ENCODE measurements at places on chromosomes 6 and 20.

DNA sequence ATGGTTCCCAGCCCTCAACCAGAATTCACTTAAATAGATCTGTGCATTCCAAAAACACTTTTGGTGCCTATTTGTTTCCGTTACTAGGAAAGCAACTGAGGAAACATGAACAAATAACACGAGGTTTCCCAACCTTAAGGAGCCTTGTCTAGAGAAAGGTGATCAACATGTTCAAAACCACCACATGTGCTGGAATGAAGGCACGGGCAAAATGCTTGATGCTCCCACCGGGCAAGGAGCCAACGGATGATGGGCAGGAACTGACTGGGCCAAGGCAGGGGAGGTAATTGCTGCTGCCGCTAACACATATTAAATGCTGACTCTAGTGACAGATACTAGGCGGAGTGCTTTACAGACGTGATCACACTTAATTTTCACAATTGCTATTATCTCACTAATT is 2.5 kb downstream of the MYLK4 start:
- DNase-seq = no peak

DNA sequence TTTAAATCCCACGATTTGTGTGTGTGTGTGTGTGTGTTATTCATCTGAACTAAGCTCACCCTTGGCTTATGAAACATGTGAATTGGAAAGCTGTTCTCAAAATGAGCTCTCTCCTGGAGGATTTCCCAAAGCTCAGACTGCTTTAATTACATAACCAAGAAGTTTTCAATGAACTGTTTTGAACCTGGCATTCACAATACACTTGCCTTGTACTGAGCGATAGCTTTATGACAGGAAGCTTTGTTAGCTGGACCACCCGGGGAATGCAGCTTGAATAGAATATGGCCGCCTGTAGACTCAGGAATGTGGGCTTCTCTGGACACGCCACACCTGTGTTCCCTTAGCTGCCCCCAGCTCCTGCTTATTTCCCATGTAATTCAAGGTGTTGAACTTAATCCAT is 71.4 kb upstream of the PREP start:
- DNase-seq = no peak

GRCh38 chr6:139708337-139709199 is 334.1 kb upstream of the CITED2 start:
- no peak for DNase-seq

DNA sequence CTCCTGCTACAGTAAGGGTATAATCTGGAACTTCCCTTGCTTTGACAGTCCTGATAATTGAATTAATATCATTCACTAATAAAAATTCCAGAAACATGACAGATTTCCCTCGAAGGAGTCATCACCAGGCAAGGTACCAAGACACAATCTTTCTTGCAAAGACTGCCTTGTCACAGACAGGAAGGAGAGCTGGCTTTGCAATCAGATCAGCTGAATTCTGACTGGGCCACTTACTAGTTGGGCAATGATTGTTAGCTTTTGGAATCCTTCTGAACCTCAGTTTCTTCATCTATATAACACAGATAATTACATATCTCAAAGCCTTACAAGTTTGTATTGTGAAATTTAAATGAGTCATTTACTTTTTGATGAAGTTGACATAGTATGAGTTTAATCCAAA is 344.2 kb downstream of the RFPL4B start:
- DNase-seq = no peak

DNA sequence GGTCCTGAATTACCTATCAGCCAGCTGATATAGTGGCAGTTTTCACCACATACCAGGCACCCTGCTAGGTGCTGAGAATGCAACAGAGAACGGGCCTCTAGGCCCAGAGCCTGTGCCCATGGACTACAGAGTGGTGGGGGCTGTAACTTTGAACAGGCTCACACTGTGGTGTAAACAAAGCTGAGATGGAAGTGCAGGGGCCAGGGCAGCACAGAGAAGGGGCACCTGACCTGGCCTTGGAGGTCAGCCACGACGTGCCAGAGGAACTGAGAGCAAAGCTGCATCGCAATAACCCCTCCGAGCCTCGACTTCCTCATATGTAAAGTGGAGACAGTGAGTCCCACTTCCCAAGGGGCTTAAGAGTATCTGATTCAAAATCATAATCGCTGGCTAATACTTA is 105.8 kb downstream of the MAFB start:
- no peak for DNase-seq

GRCh38 chr6:41850861-41851260 is 44.3 kb downstream of the USP49 start:
- no peak for DNase-seq

- DNase-seq = no peak
These were observed 68.2 kb downstream of the RTN4IP1 start for GRCh38 chr6:106560996-106561685.

GRCh38 chr20:43590392-43591303 is at the start of gene IFT52:
TSS of gene IFT52 (plus strand) at chr20:43590937. CDS start at chr20:43594699, 3,762 bp downstream.
- peak; percentile 91 for DNase-seq

DNA sequence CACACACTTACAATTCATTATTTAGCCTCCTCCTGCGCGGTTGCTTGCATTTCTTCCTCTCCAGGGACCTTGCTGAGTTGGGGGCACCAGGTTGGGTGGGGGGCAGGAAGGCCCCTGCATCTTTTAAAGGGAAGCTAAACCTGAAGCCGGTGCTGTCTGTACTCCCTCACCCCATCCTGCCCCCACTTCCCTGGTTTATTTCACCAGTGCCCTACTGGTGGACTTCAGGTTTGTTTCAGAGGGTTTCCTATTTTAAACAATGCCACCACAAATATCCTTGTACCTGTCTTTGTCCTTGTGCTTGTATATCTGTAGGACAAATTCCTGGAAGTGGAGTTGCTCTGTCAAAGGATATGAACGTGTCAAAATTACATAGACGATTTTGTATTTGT is 21.0 kb downstream of the PTK7 start:
- no peak for DNase-seq

GRCh38 chr6:57048577-57048976 is 2.1 kb downstream of the KIAA1586 start:
- DNase-seq = no peak

- DNase-seq = no peak
These were observed 73.0 kb upstream of the KCNG1 start for GRCh38 chr20:51095633-51096521.

DNA sequence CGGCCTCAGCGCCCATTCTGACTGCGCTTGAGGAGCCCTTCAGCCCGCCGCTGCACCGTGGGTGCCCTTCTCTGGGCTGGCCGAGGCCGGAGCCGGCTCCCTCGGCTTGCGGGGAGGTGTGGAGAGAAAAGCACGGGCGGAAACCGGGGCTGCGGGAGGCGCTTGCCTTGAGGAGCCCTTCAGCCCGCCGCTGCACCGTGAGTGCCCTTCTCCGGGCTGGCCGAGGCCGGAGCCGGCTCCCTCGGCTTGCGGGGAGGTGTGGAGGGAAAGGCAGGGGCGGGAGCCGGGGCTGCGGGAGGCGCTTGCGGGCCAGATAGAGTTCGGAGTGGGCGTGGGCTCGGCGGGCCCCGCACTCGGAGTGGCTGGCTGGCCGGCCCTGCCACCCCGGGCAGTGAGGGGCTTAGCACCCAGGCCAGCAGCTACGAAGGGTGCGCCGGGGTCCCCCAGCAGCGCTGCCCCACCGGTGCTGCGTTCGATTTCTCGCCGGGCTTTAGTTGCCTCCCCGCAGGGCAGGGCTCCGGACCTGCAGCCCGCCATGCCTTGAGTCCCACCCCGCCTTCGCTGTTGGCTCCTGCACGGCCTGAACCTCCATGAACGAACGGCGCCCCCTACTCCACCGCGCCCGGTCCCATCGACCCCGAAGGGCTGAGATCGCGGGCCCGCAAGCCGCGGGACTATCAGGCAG is 45.7 kb upstream of the MCUR1 start:
- DNase-seq = peak; percentile 77

- DNase-seq = no peak
These were observed 1042.7 kb downstream of the EPHA7 start for GRCh38 chr6:92376691-92377090.

- DNase-seq = no peak
These were observed 242.0 kb upstream of the TBX18 start for GRCh38 chr6:85006362-85006761.

- DNase-seq = no peak
These were observed 2.8 kb downstream of the RNF24 start for GRCh38 chr20:4012589-4012988.

DNA sequence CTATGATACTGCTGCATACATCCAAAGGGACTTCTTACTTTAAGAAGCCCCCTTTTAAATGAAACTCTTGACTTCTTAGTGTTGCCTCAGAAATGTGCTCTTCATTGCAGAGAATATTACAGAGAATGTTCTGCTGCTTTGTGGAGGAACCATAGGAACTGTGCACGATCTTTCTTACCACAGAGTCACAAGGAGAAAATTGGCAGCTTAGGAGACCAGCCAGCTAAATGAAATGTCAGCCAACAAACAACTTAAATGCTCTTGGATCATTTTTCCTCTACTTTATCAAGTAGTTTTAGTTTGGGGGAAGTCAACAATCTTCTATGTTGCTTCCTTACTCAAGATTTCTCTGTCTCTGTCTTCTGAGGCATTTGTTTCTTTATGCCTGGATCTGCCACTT is 125.9 kb upstream of the MLIP start:
- no peak for DNase-seq

DNA sequence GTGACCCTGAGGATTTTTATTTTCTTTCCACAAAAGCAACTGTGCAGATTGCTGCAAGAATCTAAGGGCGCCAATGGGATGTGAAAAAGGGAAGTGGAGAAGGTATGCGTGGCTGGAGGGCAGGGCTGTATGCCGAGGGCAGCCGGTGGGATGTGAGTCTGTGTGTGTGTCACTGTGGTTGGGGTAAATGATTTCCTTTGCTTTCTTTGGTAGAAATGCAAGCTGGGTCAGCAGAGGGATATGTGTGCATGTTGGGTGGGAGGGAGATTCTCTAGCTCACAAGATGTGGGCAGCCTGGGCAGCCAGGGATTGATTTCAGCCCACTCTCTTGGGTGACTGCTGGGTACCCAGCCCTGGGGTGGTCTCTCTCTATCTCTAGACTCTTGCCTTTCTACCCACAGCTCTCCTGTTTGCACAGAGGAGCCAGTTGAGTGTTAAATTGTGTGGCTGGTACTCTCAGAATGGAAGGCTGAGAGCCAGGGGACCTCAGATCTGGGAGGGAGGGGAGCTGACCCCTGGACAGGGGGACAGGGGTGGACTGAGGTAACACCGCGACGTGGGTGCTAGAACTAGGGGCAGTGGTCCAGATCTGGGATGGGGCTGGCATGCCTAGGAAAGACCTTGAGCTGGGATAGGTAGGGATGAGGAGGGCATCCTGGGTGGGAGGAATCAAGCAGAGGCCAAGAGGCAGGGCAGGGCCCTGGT is 136.8 kb upstream of the RNF24 start:
- DNase-seq = no peak

DNA sequence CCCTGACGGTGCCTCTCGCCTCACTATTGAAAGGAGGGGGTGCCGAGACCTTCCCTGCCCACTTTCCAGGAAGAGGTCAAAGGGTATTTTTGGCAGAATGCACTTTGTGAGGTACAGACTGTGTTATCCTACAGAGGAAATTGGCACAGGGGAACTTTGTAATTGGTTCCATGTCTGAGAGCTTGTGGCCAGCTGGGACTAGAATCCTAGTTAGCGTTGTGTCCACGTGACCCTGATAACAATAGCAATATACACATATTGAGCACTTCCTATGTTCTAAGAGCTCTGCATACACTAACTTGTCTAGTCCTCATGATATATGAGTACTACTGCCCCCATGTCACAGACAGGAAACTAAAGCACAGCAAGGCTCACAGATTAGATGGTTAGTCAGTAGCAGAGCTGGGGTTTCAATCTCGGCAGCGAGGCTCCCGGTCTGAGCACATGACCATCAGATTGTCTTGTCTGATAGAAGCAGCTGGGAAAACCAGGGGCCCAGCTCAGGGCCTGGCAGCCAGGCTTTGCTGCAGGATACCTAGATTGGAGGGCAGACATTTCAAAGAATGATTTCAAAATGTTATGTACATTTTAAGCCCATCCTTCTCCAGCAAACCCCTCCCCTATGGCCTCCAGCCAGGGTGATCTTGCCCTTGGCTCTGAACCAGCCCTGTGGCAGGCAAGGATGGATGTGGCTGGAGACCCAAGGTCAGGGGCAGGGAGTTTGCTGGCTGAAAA is 1.4 kb downstream of the MAPK13 start:
- peak; percentile 85 for DNase-seq

DNA sequence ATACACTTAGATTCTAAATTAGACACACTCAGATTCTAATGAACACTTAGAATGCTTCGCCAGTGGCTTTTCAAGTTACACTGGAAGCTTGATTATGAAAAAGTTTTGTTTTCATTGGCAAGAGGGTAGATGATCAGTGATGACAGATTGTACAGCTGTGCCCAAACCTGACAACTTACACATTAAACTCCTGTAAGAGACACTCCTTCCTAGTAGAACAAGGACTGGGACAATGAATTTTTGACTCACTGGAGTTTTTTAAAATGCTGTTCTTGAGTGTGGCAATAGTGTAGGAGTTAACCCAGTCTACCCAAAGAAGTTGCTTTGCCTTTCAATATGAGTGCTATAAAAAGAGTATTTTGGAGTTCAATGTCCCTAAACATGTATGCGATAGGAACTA is 140.8 kb downstream of the SLC16A10 start:
- DNase-seq = no peak

DNA sequence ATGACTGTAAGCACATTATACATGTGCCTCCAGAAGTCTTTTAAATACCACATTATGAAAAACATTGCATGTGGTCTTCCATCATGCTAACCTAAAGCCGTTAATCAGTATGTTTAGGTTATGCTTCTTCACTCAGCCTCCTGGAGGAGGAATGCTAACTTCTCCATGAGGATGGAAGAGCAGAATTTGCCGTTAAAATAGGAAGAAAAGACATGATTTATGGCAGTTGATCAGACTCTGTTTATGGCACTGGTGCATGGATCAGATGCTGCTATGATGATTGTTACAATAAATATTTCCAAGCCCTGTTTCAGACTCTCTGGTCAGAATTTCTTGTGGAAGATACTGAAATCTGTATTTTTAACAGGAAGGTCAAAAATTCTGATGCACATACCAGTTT is 31.7 kb downstream of the MAP3K4 start:
- DNase-seq = no peak

DNA sequence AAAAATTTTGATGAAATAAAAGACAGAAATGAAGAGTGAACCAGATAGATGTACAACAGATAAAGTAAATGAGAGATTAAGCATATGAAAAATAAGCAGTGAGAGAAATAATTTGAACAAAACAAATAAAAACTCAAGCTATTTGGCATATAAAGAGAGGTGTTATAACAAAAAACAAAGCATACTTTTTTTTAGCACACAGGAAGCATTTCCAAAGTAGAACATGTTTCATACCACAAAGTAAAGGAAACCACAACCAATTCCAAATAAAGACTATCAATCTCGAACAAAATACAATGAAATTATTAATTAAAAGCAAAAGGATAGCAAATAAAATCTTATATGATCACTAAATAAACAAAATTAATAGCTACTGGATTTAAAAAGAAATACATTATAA is 6.8 kb downstream of the THEMIS start:
- DNase-seq = no peak
